Cerebellum (tissue), 4 donors: ENCODE measurements at places on chromosomes 2 and 18. TPM values are rescaled to one million over a fixed set of nuclear protein-coding genes. Genes with fewer than 3 reads are reported as not detected.

The GAD1 gene
- total RNA-seq: 154 TPM

The SEC11C gene
- 36.0 TPM for total RNA-seq

The HAAO gene
- total RNA-seq: 2.7 TPM

The NLRC4 gene
- total RNA-seq: 0.36 TPM

The CXCR1 gene
- not detected for total RNA-seq
